Vagina (tissue), 2 donors: ENCODE measurements at places on chromosomes 13 and 19.

DNA sequence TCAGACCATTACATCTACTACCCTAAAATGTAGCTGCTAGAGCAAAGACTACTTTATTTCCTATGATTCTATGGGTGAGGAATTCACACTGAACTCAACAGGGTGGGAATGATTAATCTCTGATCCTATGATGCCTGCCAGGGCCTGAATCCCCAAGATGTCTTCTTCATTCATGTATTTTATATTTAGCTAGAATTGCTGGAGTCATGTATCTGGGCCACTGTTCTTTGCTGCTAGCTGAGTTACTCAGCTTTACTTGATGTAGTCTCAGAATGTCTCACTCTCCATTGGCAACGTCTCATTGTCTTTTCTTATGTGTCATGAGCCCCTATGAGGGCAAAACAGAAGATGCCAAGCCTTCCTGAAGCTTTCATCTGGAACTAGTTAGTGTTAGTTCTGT is 21.1 kb downstream of the ZNF582 start:
- no peak for DNase-seq

DNA sequence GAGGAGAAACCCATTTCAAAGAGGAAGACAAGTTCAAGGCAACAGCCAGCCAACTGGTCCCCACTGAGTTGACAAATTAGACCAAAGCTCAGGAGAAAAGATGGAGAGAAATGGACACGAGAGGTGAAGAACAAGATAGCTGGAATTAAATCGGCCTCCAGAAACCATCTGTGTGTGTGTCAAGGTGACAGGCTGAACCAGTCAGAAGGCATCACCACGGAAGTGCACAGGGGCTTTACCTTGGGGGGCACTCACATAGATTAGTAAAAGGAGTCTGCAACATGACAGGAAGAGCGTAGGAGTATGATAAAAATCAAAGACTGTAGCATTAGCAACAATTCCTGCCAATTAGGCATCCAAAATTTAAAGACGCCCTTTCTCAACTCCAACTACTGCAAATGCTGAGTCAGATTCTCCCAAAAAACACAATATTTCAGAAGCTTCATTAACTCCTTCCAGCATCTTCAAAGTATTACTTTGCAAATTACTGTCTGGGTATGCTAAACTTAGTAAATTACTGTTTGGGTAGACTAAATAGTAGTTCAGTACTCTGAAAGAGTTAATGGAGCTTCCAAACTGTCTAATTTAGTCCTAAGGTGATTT is 66.2 kb downstream of the FOXO1 start:
- no peak for DNase-seq

GRCh38 chr19:50178320-50178719 is 15.2 kb upstream of the IZUMO2 start:
- no peak for DNase-seq

- DNase-seq, result no peak
Measured at GRCh38 chr13:42384265-42384664, 112.3 kb downstream of the AKAP11 start.

DNA sequence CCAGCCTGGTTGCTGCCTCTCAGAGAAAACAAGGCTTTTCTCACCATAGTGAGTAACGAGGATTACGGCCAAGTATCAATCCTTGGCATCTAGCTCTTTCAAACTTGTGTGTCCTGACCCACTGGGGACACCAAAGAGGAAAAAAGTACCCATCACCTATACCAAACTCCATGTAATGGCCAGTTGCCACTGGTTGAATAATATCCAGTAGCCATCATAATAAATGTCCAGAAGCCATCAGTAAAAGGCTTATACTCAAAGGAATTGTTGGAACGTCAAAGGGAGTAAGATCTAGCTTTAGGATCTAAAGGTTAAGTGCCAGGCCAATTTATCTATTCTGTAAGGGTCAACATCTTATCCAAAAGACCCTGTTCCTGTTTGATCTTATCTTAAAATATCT is 91.1 kb downstream of the PTPRS start:
- no peak for DNase-seq

DNA sequence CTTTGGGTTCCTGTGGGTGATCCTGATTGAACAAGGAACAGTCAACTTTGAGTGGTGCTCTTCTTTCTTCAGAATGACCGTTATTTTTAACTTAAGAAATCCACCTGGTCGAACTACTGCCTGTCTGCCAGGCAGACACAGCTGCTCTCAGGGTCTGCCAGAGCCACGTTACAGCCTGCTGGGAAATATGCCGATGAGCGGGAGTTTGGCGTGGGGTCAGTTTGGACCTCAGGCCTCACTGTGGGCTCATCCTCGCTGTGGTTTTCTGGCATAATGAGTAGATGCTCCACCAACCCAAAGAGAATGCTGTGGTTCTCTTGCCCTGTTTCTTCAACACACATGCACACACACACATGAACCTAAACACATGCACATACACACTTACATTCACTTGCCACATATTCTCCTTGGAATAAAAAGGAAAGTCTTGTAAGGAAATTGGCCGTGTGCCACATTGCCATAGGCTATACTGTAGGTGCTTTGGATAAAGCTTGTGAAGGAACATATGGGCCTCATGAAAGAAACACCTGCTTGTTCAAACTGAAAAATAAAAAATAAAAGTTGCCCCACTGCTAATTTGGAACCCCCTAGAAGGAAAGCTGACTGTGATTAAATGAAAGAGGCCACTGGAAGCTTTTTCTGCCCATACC is 598.7 kb upstream of the KLF12 start:
- DNase-seq, result no peak

- no peak for DNase-seq
Measured at GRCh38 chr13:99083981-99084380, 106.1 kb upstream of the DOCK9 start.

GRCh38 chr13:77016251-77016812 is 10.6 kb downstream of the FBXL3 start:
- DNase-seq, result no peak

GRCh38 chr13:93945621-93946020 is 533.9 kb downstream of the DCT start:
- DNase-seq, result no peak

DNA sequence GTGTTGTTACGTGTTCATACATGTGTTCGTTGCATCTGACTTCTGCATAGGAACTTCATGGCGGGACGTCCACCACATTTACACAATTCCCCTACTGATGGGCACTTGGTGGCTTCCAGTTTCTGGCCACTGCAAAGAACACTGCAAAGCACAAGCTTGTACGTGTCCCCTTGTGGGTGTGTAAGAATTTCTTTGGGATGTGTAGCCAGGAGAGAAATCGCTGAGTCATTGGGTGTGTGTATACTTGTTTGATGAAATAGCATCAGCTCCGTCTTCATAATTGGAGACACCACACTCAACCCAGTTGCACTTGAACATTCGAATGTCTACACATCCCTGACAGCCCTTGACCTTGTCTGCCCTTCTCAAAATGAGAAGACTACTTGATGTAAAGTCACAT is 19.2 kb downstream of the KLK5 start:
- no peak for DNase-seq

DNA sequence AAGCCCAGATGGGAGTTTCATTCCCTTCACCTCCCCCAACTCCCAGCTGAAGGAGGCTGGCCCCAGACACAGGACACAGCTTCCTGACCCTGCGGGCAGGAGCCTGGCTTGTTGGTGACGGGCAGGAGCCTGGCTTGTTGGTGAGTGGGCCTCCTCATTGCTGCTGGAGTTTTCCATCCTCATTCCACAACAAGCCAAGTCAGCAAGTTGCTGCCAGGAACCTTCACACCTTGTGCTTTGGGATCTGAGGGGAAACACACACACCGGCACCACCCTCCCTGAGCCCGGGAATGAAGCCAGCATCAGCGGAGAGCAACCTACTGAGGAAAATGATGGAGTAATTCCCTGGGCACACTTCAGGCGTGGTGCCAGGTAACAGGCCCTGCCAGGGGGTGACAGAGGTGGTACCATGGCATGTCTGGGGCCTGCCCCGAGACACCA is 74.9 kb downstream of the ALOX5AP start:
- DNase-seq, result no peak

- no peak for DNase-seq
Measured at GRCh38 chr13:51624695-51625345, 40.6 kb downstream of the WDFY2 start.
